ENCODE measurements at places on chromosomes 4 and X.

DNA sequence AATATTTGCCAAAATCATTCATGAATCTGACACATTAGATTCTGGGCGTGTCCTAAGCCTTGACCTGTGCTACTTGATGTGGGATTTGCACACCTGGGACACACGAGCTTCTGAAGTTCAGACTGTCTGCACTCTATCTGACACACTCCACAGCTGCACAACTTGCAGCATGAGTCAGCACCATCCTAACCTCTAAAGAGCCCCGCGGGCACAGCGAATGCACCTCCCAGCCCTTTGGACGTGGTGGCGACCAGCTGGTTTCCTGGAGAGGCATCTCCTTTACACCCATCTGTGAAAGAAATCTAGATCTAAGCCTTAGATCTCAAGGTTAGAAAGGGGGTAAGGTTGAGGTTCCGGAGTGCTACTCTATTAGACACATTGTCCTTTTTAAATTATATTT lies 69.2 kb downstream of the SORBS2 start:
- no peak for DNase-seq

DNA sequence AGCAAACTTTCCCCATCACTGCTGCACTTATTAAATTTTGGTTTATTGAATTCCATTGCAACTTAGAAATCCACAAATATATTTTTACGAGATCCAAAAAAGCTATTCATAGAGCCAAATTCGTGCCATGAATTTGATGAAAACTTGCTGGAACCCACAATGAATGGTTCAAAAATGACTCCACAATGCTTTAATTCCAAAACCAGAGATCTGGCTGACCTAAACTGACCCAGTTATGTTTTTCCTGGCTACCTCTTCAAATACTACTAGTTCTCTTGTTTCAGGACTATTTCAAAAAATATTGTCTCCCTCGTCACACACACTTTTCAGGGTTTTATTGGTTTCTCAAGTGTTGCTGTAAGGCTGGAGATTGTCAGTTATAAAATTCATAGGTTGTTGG lies 474.8 kb downstream of the PDGFC start:
- no peak for DNase-seq

GRCh38 chr4:153022241-153022715 lies 86.2 kb downstream of the FHDC1 start:
- no peak for DNase-seq

DNA sequence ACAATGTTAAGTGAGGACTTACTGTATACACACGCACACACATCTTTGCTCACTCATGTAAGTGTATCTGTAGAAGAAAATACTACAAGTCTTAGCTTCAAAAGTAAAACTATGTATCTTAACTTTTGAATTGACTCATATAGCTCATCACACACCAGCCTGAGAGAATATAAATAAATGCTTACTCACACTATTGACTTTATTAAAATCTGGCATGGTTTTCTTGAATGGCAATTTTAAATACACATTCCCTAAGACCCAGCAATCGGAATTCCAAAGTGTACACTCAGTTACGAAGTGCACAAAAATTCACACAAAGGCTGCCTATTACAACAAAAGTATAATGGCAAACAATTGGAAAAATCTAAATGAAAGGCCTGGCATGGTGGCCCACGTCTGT lies 2.0 kb downstream of the ERCC6L start:
- no peak for DNase-seq

- DNase-seq = no peak
These were observed 59.3 kb upstream of the UBQLN2 start for GRCh38 chrX:56503941-56504673.
